PC-9 (cell line): ENCODE measurements at places on chromosomes 2 and 18. TPM values are rescaled to one million over a fixed set of nuclear protein-coding genes. Genes with fewer than 3 reads are reported as not detected.

The PCARE gene
- not detected in 2 replicates for total RNA-seq

GRCh38 chr2:197037863-197038398, 111.4 kb upstream of the PGAP1 start:
- H3K36me3 ChIP-seq, result no peaks in the 10 kb centered on the region
- DNase-seq, result no peak
- no peak overlapping the region for H3K27ac ChIP-seq
- no peaks in the 10 kb centered on the region for H3K4me1 ChIP-seq

DNA sequence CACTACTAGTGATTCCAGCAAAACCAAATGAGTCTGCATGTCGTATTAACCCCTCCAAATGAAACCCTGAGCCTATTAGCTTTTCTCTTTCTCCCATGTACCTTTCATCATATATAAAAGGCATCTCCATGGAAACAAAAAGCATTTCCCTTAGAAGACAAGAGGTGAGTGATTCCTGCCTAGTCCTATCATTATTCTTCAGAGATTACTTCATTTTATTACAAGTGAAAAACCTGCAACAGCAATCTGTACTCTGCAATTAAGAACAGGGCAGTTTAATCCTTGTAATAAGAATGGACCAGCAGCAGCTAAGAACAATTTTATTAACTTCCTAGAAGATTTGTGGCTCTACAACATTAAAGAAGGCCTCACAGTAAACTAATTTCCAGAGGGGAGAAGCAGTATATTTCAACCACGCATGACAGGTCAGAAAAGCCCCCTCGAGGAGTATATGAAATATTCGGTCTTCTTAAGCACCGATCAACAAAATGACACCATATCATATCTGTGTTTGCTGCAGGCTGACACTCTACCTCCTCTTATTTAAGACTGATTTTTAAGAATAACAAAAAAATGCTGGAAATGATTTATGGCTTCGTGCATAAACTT, 132.3 kb upstream of the TFPI start:
- no peak for DNase-seq
- no peak overlapping the region for H3K27ac ChIP-seq
- H3K4me3 ChIP-seq, result no peak overlapping the region
- no peaks in the 10 kb centered on the region for H3K36me3 ChIP-seq
- H3K27me3 ChIP-seq, result no peaks in the 10 kb centered on the region

DNA sequence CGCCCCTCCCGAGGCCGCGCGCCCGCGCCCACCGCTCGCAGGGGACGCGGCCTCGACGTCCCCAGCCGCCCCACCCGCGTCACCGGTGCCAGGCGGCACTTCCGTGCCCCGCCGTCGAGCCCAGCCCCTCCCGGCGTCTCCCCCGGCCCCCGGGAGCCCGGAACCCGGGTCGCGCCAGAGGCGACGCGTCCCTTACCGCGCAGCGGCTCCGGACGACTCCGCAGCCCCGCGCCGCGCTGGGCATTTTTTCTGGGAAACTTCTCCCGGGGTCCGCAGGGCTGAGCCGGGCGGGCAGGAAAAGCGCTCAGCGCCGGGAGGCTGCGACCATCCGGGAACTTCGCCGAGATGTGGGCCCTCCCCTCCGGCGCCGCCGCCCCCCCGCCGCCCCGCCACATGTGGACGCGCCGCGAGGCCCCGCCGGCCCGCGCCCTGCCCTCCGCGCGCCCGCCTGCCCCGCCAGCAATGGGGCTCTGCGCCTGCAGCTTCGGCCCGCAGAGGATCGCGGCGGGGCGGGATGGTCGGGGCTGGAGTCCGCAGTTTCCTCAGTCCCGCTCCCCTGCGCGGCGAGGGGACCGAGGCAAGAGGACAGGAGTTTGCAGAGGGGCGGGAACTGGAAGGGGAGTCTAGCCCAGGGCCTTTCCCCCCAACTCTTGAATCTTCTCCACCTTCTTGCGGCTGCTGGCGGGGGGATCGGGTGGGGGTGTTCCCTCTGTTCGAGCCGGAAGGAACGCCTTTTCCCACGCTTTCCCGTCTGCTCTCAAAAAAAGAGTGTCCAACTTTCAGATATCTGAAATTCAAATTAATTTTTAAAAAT, 81.5 kb downstream of the CHRNA1 start:
- H3K4me1 ChIP-seq, result no peaks in the 10 kb centered on the region
- DNase-seq, result no peak
- no peak overlapping the region for H3K4me3 ChIP-seq
- H3K36me3 ChIP-seq, result no peaks in the 10 kb centered on the region
- H3K27ac ChIP-seq, result no peak overlapping the region

DNA sequence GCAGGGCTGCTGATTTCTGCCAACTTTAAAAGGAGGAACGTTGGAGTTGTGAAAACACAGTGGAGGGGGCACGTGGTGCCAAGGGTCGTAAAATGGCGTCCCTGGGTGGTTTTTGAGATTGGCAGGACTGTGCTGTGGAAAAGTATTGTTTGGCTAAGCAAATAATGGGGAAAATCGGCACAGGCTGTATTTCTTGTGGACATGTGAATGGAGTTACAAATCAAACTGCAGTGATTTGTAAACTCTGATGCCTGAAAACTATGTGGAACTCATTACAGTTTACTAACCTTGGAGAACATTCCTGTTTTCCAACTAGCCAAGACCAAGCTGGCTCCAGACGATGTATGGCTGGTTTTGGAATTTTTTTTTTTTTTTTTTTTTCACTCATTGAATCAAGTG, 68.7 kb downstream of the KCTD1 start:
- DNase-seq, result no peak
- H3K36me3 ChIP-seq, result peaks cover 18% of the 10 kb centered on the region; the same call in 1 of the 2 replicates
- H3K27ac ChIP-seq, result peak overlapping the region; percentile 99

GRCh38 chr18:25346561-25346960, 5.4 kb downstream of the ZNF521 start:
- no peak overlapping the region for H3K4me3 ChIP-seq
- no peaks in the 10 kb centered on the region for H3K27me3 ChIP-seq
- no peak overlapping the region for H3K27ac ChIP-seq
- no peak for DNase-seq
